ENCODE measurements at places on chromosomes 4 and X.

GRCh38 chrX:9693307-9694001, 72.2 kb downstream of the GPR143 start:
- H3K36me3 ChIP-seq = no peaks in the 10 kb centered on the region
- no peak overlapping the region for H3K27ac ChIP-seq
- H3K27me3 ChIP-seq = no peaks in the 10 kb centered on the region
- H3K4me3 ChIP-seq = no peak overlapping the region
- no peaks in the 10 kb centered on the region for H3K4me1 ChIP-seq
- no peak for DNase-seq

DNA sequence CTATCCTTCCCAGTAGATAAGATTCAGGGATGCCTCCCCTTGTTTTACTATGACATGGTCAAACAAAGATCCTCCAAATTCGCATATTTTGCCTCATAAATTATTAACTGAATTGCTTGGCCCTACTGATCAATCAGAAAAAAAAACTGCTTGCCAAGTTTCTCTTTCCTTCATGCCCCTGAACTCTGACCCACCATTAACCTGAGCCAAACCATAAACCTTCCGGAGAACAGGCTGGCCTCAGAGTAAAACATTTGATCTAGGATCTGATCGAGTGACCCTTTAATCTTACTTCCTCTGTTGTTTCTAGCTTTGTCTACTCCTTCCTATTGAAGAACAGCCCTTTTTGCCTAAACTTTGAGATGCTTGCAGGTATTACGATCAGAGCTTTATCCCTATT, 209.7 kb upstream of the FAM47A start:
- no peak overlapping the region for H3K4me3 ChIP-seq
- H3K27me3 ChIP-seq = no peaks in the 10 kb centered on the region

DNA sequence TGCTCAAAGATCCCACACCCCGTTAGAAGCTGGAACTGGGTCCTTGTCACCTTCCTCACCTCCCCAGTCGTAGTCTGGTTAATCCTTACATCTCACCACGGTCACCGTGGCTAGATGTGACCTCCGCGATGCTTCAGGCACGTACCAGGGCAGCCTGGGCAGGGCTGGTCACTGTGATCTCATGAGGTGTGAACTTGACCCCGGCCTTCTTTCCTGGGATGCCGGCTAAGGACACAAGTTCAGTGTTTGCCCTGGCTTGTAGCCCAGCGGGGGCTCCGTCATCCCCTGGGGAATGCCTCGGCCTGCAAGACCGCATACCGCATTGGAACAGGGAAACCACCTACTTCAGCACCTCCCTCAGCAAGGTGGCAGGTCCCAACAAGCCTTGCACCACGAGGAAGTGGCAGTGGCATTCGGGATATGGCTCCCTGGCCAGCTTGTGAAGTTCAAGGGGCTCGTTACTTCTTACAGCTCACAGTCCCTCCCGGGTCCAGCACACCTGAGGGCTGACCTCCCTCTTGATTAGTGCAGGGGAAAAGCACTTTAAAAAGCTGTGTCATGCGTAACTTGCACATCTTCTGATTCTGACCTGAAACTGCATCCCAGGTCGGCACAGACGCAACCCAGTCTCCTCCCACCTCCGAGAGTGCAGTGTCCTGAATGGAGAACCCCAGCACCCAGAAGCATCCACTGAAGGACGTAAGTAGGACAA, 25.9 kb downstream of the NOP14 start:
- peak; percentile 81 for DNase-seq
- H3K36me3 ChIP-seq = peaks cover 68% of the 10 kb centered on the region
- no peaks in the 10 kb centered on the region for H3K27me3 ChIP-seq
- peak overlapping the region; percentile 76 for H3K27ac ChIP-seq
- H3K4me3 ChIP-seq = peak overlapping the region; percentile 55

DNA sequence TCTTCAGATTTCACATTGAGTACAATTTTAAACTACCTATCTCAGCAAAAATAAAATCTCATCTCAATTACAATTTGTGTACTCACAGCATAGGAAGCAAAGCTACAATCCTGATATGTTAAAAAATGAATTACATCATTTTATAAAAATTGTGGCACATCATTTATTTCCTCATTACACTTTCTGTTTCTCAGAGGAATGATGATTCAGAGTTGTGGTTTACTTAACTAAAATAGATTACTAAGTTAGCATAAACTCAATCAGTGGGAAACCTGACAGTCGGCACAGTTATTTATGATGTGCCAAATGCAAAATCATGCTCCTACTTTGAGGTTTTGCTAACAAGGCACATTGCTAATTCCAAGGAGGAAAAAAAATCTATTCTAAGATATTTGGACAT, 325.0 kb downstream of the FBXO8 start:
- DNase-seq = no peak
- H3K27me3 ChIP-seq = no peaks in the 10 kb centered on the region
- H3K36me3 ChIP-seq = no peaks in the 10 kb centered on the region
- H3K27ac ChIP-seq = no peak overlapping the region
- no peak overlapping the region for H3K4me3 ChIP-seq
- H3K4me1 ChIP-seq = no peaks in the 10 kb centered on the region

- no peaks in the 10 kb centered on the region for H3K4me1 ChIP-seq
- no peak for DNase-seq
- no peak overlapping the region for H3K4me3 ChIP-seq
- H3K27ac ChIP-seq = no peak overlapping the region
- H3K27me3 ChIP-seq = no peaks in the 10 kb centered on the region
Measured at GRCh38 chrX:15241301-15241700, 28.6 kb downstream of the ASB9 start.

DNA sequence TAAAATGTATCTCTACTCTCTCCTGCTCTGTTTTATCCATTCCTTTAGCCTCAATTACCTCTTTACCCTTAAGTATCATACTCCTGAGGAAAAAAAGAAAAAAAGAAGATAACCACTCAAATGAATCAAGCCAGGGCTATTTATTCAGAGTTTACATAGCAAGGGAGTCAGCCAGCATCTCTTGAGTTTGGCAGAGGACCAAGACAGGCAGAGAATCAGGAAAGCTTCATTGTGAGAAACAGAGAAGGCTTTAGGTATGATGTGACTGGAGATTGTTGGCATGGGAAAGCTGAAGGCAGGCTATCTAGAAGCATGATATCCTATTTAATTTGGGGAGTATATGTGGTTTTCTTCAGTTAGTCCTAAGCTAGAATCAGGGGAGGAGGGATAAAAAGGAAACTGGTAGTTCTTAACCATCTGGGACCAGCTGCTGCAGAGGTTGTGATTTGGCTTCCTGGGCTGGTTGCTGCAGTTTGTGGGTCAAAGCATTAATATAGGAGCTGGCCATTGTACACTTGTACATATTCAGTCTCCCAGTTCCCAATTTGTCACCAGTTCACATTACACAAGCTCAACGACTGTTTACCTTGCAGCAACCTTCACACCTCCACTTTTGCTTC, 11.2 kb downstream of the APELA start:
- H3K27ac ChIP-seq = no peak overlapping the region
- H3K27me3 ChIP-seq = no peaks in the 10 kb centered on the region
- no peak overlapping the region for H3K4me3 ChIP-seq
- no peaks in the 10 kb centered on the region for H3K36me3 ChIP-seq
- H3K4me1 ChIP-seq = no peaks in the 10 kb centered on the region

DNA sequence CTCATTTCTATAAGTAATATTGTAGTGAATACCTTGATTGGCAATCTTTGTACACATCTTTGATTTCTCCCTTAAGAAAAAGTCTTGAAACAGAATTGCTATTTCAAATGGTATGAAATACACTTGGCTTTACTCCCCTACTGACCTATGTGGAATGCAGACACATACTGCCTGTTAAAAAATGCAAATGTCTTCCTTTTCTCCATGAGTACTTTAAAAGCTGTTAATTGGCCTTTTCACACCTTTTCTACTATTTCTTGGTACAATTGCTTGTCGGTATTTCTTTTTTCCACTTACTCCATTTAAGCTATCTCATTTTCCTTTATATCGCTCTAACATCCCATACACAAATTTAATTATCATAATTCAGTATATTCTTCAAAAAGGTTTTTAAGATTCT, 87.2 kb downstream of the FRYL start:
- H3K36me3 ChIP-seq = no peaks in the 10 kb centered on the region
- H3K27me3 ChIP-seq = no peaks in the 10 kb centered on the region
- no peak for DNase-seq
- peaks cover 15% of the 10 kb centered on the region for H3K4me1 ChIP-seq
- no peak overlapping the region for H3K27ac ChIP-seq

DNA sequence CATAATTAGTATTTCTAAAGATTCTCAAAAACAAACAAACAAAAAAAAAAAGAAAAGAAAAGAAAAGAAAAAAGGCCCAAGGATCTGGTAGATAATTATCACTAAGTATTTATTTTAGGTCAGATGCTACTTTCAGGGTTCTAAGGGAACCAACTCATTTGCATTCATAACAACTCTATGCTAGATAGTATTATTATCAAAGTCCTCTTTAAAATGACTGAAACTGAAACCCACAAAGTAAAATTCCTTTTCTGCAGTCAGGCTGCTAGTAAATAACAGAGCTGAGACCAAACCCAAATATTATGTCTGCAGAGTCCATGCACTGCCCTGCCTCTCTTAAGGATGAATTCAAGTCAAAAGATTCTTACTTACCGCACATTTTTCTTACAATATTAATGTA, 38.3 kb upstream of the MAPK10 start:
- DNase-seq = no peak

GRCh38 chr4:183507925-183508696, 3.3 kb downstream of the ING2 start:
- no peak for DNase-seq
- H3K4me3 ChIP-seq = no peak overlapping the region
- H3K27ac ChIP-seq = no peak overlapping the region
- no peaks in the 10 kb centered on the region for H3K27me3 ChIP-seq
- H3K4me1 ChIP-seq = no peaks in the 10 kb centered on the region

DNA sequence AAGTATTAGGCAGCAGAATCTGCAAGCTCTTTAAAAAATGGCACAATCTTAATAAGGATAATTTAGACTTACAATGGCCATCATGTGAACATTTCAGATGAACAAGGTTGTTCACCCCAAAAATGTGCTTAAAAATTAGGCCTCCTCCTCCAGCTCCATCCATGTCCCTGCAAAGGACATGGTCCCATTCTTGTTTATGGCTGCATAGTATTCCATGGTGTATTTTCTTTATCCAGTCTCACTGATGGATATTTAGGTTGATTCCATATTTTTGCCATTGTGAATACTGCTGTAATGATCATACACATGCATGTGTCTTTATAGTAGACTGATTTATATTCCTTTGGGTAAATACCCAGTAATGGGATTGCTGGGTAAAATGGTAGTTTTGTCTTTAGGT, 29.1 kb upstream of the MAGEA8 start:
- H3K4me1 ChIP-seq = no peaks in the 10 kb centered on the region
- no peak overlapping the region for H3K27ac ChIP-seq
- no peak for DNase-seq

Data from Calu3 (cell line).